Globus pallidus (tissue), 1 donor: ENCODE measurements at places on chromosomes 11 and 22.
A peak's percentile ranks its signal among the peaks of the same experiment; 100 is the strongest.

DNA sequence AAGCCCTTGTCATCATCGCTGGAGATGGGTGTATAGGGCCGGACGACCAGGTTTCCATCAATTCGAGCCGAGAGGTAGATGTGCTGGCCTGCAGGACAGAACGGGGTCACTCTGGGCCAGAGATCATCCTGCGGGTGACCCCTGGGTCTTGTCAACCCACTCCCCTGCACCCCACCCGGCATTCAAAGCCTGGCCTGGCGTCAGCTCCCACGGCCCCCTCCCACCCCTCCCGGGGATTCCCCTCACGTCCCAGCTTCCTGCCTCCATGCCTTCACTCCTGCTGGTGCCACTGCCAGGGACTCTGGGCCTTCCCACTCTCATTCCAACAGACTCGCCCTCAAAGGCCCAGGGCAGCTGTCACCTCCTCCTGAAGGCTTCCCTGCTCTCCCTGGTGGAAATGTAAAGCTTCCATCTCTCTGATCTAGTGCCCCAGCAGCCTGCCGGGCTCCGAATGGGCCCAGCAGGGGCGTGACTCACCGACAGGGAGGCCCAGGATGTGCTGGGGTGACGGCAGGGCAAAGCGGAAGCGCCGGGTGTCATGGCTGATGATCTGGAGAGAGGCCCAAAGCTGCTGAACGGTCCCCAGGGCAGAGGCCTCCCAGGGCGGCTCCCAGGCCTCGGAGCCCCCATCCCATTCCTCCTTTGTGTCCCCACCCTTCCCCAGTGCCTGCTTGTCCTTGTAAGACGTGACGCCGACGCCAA is 9.3 kb downstream of the ATP5MGL start:
- DNase-seq, result no peak

DNA sequence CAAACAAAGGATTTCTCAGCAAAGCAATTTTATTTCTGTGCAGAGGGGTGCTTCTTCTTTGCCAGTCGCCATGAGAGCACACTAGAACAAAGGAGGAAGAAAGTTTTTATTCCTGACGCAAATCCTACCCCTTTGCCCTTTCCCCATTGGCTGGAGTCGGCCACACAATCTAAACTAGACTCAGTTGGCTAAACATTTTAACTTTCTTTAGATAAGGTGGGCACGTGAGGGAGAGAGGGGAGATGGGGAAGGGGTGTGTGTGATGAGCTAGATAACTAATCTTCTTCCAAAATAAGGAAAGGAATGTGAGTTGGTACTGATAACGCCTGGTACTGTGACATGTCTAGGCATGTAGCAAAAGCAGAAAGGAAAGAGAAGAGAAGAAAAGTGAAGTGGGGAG is 626 bp downstream of the TRIM22 start:
- peak; percentile 20 for DNase-seq

DNA sequence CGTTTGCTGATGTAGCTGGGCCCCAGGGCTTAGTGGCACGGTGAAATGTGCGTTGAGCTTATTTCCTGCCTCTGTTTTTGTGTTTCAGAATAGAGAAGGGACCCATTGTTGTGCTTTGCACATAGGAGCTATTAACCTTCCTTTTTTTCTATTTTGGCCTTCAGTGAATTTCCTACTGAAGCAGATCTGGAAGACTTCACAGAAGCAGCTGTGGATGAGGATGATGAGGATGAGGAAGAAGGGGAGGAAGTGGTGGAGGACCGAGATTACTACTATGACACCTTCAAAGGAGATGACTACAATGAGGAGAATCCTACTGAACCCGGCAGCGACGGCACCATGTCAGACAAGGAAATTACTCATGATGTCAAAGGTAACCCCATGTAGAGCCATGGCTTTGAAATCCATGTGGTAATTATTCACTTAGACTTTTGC is 37.4 kb upstream of the ST14 start:
- no peak for DNase-seq

GRCh38 chr11:46741600-46742484 is 22.8 kb downstream of the F2 start:
- DNase-seq, result no peak

GRCh38 chr11:119316016-119316728 is 758 bp downstream of the MCAM start:
- DNase-seq, result peak; percentile 90

DNA sequence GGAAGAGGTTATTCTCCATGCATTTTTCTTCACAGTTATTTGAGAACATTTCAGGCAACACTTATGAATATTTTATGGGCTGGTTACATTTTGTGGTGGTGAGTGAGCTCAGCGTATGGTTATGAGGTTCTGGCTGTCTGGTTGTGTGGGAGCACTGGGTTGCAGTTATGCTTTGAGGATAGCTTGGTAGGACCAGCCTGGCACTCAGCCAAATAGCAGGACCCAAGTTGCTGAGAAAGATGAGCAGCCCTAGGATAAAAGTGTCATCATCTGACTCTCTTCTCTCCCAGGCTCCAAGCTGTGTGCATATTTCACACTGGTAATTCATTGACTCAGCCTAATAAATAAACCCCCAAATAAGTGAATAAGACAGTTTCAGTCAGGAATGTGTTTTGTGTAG is 8.1 kb upstream of the SRSF8 start:
- DNase-seq, result no peak

DNA sequence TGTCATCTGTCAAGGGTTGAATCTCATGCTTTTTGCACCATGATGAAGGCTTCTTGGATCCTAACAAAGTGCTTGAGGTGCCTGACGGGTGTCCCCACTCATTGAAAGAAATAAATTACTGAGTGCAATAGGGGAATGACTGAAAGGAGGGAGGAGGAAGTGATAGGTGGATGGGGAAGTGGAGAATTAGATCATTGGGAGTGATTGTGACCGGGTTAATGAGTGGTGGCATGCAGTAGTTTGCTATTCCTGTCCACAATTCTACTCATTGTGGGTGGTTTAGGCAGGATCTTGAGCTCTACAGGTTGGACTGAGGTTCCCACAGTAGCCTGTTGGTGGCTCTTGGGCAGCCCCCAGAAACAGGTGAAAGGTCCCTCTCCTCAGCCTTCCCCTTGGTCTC is 44.3 kb downstream of the THAP12 start:
- no peak for DNase-seq

- DNase-seq, result peak; percentile 7
Measured at GRCh38 chr11:74570266-74571061, 21.9 kb upstream of the POLD3 start.

- DNase-seq, result no peak
Measured at GRCh38 chr22:24559471-24559870, 3.7 kb downstream of the SNRPD3 start.

GRCh38 chr11:134882671-134883297 is 470.7 kb upstream of the B3GAT1 start:
- DNase-seq, result no peak

DNA sequence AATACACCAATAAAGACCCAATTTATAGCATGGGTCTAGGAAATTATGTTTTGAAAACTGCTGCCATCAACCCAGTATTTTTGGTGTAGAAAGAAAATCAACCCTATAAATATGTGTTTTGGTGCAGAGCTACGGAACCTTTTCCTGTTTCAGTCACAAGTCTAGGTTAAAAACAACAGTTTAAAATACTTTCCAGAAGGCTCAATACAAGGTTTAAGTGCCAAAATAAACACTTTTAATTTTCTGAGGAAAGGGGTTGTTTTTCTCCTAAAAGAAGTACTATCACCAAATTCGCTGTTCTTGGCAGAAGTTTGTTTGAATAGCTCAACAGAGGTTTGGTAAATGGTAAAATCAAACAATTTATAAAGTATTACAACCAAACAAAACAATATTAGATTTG is 201.3 kb downstream of the TMEM135 start:
- DNase-seq, result no peak

- no peak for DNase-seq
Measured at GRCh38 chr11:75468534-75469340, 35.7 kb upstream of the KLHL35 start.

- no peak for DNase-seq
Measured at GRCh38 chr11:47306484-47306844, 36.5 kb downstream of the MADD start.

GRCh38 chr11:36757075-36757474 is 159.0 kb upstream of the RAG2 start:
- DNase-seq, result no peak

DNA sequence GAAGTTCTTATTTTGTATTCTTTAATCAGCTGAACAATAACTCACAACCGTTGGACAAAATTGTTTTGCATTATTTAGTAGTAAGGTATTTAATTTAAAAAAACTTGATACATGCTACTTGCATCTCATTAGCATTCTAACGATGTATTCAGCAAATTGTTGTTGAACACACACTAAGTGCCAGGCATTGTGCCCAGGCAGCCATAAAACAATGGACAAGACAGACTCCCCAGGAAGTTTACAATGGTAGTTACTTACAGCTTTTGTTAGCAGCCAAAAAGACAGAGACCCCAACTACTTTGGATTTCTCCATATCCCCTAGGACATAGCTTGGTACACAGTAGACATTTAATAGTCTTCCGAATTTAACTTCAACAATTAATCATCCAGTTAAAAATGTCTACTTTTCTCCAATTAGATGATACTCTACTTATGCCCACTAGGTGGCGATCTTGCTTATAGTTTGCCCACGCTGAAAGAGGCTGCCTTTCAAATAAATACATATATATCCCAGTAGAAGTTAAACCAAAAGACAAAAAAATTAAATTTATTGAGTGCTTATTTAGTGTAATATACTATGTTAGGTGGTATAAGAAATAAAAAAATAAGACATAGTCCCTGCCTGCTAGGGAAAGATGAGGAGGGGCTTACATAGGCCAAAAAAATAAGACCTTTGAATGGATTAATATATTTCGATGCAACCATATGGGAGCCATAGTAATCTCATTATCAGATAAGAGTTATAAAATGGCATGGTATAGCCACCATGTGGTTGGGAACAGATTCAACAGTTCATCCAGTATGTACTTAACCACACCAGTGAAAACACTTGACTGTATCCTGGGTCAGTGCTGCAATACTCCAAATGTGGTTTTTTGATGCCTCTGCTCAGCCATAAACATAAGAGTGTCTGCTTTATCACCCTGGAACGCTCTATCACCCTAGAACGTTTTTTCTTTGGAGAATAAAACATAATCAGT is 2.0 kb upstream of the FJX1 start:
- DNase-seq, result peak; percentile 94

DNA sequence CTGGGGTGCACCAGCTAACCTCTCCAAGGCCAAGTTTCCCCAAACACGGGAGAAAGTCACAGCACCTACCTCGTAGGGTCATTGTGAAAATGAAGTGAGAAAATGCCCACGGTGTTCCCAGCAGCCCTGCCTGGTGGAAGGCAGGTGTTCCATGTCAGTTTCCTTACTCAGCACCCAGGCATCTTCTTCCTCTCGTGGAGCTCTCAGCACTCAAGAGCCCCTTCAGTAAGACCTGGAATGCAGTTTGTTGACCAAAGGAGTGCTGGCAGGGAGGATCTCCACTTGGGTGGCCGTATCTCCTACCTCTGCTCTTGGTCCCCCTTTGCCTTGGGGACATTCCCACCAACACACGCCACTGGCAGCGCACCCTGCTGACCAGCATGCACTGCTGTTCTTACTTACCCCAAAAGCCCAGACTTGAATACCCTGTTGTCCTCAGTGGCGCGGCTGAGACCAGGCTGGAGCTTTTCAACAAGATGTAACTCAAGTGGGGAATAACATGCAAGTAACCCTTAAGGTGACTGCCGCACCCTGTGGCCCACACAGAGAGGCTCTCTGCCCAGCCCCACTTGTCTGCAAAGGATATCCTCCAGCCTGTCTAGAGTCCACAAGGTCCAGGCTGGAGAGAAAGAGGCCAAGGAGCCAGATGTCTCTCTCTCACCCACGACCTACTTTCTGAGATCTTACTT is 201.2 kb upstream of the TMEM45B start:
- DNase-seq, result no peak

DNA sequence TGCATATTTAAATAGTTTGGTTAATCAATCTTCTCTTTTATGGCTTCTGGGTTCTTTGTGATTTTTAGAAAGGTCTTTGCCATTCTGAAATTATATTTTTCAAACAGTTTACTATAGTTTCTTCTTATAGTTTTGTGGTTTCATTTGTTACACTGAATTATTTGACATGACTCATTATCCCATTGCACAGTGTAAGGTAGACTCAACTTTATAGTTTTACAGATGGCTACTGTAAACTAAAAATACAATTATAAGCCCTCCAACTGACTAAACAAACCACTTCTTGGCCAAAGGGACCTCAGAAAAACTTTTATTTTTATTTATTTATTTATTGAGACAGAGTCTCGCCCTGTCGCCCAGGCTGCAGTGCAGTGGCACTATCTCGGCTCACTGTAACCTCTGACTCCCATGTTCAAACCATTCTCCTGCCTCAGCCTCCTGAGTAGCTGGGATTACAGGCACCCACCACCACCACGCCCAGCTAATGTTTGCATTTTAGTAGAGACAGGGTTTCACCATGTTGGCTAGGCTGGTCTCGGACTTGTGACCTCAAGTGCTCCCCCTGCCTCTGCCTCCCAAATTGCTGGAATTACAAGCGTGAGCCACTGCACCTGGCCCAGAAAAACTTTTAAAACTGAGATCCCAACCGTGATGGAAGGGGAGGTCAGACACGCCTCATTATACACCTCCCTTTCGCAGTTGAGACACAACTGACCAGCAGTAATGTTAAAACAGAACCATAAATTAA is 14.1 kb upstream of the RAC2 start:
- DNase-seq, result no peak

- DNase-seq, result no peak
Measured at GRCh38 chr11:85772695-85773094, 38.2 kb downstream of the SYTL2 start.
